CD4-positive, alpha-beta T cell treated with Interleukin-4 for 4 hours (primary cell): ENCODE measurements at places on chromosomes 16 and 17.

DNA sequence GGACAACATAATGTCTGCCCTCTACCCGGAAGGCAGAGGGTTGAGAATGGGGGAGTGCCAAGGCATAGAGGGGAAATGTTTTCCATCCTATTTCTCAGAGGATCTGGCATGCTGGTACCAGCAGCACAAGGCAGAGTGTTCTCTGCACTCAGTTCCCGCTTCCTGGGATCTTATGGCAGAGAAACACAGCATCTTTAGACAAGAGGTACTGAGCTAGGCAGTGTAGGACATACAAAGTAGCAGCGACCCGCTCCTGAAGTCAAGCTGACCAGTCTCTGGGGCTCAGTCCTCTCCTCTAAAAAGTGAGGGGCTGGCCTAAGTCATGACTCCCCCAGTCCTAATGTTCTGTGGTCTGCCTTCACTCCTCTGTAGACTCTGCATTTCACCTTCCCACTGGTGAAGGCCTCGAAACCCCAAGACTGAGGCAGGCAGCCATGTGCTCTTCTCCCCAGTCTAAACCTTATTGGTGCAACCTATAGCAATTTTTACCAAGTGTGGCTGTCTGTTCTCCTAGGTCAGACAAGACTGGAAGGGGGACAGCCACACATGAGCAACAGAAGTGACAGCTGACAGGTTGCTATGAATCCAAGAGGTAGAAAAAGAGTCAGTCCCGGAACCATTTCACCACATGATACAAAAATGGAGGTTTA lies 11.3 kb upstream of the TSPOAP1 start:
- DNase-seq = peak; percentile 51

DNA sequence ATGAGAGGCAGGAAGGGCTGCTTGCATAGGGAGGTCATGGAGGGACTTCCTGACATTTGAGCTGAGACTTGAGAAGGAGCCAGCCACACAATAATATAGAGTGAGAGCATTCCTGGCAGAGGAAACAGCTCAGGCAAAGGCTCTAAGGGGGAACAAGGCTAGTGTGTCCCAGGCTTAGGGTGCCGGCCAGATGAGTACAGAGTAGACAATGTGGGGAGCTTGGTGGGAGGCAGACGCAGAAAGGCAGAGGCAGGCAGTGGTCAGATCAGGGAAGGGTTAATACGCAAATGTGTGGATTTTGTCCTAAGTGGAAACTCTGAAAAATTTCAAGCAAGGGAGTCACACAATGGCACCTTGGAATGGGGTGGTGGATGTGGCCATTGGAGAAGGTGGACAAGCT lies 31.3 kb downstream of the CD300LB start:
- DNase-seq = no peak

DNA sequence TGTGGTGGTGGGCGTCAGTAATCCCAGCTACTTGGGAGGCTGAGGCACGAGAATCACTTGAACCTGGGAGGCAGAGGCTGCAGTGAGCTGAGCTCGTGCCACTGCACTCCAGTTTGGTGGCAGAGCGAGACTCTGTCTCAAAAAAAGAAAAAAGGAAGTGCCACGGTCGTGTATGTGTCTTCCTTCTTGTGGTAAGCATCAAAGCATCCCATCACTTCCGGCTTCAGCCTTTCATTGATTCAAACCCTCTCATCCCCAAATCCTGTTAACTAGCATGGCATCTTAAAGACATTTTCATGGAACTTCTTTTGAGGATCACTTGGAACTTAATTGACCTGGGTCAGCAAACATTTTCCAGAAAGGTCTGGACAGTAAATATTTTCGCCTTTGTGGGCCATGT lies 126.2 kb downstream of the CPPED1 start:
- no peak for DNase-seq

- DNase-seq = peak; percentile 27
Measured at GRCh38 chr17:18315562-18315922, 449 bp downstream of the SMCR8 start.

DNA sequence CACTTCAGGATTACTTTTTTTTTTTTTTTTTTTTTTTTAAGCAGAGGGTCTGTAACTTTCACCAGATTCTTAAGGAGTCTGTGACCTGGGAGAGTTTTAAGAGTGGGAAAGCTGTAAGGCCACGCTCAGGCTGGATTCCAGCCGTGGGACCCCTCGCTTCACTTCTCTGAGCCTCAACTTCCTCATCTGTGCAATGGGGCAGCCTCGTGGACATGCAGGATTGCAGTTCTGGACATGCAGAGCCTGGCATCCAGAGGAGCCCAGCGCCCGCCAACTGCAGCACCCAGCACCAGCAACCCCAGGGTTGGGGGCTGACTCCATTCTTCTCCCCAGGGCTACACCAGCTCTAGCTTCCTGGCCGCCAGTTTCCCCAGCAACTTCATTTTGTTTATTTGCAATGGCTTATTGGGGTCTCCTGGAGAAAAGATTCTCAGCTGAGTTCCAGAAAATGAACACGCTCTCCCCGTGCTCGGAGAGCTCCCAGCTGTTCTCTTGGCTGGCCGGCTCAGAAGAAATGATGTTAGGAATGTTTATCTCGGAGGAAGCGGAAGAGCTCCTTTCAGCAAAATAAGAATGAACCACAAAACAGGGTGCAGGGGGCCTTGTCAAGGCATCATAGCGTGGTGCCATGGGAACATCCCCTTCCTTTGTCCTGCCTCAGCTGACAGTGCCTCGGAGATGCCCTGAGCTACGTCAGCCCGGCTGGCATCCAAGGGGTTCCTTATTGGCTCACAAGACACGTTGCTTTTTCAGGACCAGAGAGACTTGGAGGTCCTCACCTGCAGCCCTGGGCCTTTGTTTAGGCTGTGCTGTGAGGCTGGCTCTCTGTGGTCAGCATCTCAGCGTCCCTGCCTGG lies 22.9 kb upstream of the ZCCHC14 start:
- no peak for DNase-seq

DNA sequence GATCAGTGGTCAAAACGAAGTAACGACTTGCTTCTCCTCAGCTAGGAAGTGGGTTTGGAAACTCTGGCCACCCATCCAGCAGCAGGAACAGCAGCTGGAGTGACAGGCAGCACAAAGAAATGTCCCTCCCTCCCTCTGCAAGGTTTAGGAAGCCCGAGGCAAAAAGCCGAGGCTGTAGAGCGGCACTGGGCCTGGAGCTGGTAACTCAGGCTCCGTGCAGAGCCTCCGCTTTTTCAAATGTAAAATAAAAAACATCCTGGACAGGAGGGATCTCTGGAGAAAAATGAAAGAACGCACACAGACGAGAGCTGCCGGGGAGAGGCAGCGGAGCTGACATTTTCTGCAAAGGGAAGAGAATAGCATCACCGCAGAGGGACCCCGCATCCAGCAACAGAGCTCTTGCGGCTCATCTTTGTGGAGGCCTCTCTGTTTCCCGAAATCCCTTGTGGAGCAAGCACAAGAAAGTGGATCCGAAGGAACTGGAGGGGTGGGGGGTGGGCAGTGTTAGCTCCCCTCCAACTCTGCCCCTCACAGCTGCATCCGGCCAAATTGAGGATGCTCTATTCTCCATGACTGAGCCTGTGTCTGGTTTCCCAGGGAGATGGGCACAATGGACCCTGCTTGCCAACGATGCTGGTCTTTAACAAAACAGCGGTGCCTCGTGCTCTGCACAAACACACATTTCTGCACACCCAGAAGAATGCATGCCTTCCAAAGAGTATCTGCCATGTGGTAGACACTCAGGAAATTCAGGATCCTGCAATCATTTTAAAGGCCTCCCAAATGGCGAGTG lies 335.5 kb upstream of the ZFHX3 start:
- no peak for DNase-seq

GRCh38 chr16:87704754-87705353 lies 60.9 kb downstream of the KLHDC4 start:
- DNase-seq = no peak

DNA sequence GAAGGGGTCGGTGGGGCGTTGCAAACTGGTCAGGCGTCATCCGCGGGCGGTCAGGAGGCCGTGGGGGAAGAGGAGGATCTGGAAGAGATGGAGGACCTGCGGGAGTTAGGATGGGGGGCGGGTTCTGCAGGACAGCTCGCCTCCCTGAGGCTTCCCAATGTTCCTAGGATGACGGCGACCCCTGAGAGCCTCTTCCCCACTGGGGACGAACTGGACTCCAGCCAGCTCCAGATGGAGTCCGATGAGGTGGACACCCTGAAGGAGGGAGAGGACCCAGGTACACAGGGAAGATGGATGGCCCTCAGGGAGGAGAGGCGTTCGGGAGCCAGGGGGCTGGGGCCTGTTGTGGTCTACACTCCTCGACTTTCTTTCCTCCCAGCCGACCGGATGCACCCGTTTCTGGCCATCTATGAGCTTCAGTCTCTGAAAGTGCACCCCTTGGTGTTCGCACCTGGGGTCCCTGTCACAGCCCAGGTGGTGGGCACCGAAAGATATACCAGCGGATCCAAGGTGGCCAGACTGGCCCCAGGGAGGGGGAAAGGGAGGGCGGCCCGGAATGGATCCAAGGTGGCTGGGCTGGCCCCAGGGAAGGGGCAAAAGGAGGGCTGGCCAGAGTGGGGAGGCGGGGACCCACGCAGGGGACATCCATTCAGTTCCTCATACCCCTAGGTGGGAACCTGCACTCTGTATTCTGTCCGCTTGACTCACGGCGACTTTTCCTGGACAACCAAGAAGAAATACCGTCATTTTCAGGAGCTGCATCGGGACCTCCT lies 839 bp downstream of the PLD2 start:
- DNase-seq = no peak

DNA sequence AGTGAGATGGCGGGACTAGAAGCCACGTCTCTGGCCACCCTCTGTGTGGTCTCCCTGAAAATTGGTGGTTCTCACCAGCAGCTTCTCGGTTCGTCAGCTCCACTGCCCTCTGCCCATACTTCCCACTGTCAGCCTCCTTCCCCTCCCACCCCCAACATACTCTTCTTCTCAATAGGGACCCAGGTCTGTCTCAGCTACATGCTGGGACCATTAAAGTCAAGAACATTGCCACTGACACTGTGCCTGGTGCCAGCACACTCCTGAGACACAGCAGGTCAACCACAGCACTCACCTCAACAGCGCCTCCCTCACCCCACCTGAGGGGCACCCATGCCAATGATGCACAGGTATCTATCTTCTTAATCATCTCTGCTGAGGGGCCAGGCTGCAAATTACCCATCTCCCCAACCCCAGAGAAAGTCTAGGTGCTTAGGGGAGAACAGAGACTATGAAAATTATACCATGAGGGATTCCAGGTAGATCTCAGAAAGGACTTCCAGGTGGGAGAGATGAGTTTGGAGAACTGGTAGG lies 1.3 kb downstream of the PLXDC1 start:
- DNase-seq = no peak

DNA sequence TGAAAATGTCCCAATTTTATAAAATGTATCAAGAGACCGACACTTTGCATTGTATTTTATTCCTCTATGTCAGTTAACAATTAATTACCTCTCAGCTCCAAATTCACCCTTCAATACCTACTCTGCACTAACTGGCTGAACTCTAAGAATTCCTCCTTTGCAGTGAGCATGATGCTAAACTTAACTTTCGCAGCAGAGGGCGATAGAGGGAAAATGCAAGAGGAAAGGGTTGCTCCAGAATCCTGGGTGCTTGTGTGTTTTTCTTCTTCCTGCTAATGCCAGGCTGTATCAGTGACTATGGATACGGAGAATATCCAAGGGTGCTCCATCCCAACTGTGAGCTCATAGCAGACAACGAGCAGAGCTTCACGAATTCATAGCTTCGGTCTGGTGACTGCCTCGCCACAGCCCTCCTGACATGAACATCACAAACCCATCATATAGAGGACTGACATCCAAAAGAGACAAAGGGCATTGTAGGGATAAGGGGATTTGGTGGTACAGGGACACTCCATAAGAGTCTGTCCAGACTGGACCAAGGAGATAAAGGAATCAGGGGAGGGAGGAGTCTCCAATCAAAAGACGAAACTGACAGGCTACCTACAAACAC lies 172.9 kb downstream of the STX8 start:
- DNase-seq = peak; percentile 13

- no peak for DNase-seq
Measured at GRCh38 chr17:74520790-74521480, 10.3 kb downstream of the CD300LB start.

GRCh38 chr16:17515421-17516210 lies 44.9 kb upstream of the XYLT1 start:
- DNase-seq = no peak

- no peak for DNase-seq
Measured at GRCh38 chr17:17303847-17304490, 796 bp downstream of the NT5M start.

DNA sequence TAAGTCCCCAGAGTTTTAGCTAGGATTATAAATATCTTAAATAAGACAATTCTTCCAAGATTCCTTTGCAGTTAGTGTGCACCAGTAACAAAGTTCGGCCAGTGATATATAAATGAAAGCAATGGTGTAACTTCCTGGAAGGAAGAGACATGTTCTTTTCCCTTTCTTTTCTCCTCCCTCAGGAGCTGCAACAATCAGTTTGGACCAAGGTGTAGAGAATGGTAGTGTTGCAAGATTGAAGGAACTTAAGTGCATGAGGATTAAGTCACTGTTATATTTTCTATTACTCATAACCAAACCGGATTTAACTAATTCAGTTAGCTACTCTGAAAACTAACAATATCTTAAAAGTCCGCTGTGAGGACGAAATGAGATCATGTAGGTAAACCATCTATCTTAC lies 68.9 kb upstream of the KCNJ16 start:
- no peak for DNase-seq

GRCh38 chr16:69112285-69113129 lies 7.1 kb downstream of the HAS3 start:
- DNase-seq = peak; percentile 24

DNA sequence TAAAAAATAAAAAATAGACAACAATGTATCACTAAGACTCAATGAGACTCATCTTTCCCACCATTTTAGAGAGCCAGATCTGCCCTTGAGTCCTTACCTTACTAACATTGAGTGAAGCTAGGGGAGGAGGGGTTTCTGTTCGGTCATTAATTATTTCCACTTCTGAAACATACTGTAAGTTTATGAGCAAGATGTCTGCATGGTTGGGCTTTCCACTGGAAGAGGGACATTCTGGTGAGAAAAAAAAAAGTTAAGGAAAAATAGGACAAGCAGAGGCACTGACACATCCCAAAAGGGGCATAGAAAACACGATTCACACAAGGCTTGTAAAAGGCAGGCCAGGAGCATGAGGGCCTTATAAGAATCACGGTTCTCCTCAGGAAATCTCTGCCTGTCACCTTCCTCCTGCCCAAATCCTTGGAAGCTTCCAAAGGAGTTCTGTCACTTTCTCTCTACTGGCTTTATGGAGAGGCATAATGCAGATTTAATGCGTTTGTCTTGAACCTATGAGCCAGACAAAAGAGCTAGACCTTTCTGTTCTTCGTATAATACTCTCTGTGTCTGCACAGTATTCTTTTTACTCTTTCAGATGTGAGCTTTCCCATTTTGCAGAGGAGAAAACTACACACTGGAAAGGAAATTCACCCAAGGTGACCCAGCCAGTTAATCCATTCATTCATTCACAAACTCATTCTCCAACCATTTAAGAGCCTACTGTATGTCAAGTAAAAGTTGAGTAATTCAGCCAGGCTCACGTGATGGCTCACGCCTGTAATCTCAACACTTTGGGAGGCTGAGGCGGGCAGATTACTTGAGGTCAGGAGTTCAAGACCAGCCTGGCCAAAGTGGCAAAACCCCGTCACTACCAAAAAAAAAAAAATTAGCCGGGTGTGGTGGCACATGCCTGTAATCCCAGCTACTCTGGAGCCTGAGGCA lies 2.5 kb downstream of the LSM12 start:
- DNase-seq = no peak

GRCh38 chr16:76265434-76266045 lies 11.7 kb upstream of the CNTNAP4 start:
- no peak for DNase-seq
